Bronchial epithelial cell (primary cell): ENCODE measurements at places on chromosomes 6 and 20. TPM values are rescaled to one million over a fixed set of nuclear protein-coding genes. Genes with fewer than 3 reads are reported as not detected.

Gene TCP1
- 150 and 202 TPM in 2 replicates for total RNA-seq

Gene EYS
- 0.26 and 0.53 TPM in 2 replicates for total RNA-seq

Gene ARMH2
- total RNA-seq, result not detected in 2 replicates

Gene NDUFAF4
- total RNA-seq, result 9.5 and 11.3 TPM in 2 replicates

Gene OXT
- not detected in 2 replicates for total RNA-seq

Gene RFX6
- total RNA-seq, result not detected in 2 replicates

Gene TAGAP
- total RNA-seq, result under 0.01 TPM in 2 replicates

Gene TTK
- total RNA-seq, result 0.26 TPM in 2 replicates

Gene MCCD1
- total RNA-seq, result not detected in 2 replicates

Gene ISM1
- not detected in 2 replicates for total RNA-seq

Gene FNDC11
- 0.26 and 0.90 TPM in 2 replicates for total RNA-seq

Gene TBC1D7
- 34.4 and 44.5 TPM in 2 replicates for total RNA-seq

Gene PNPLA1
- 0.26 and 1.2 TPM in 2 replicates for total RNA-seq

Gene RNF39
- total RNA-seq, result 1.6 and 1.7 TPM in 2 replicates

Gene FOXA2
- total RNA-seq, result 5.1 and 6.8 TPM in 2 replicates

Gene DEFB125
- not detected in 2 replicates for total RNA-seq

Gene TENT5A
- total RNA-seq, result 9.2 and 15.0 TPM in 2 replicates

Gene SOX18
- not detected in 2 replicates for total RNA-seq

Gene OR2B6
- total RNA-seq, result not detected in 2 replicates

Gene DLK2
- total RNA-seq, result 4.1 and 8.2 TPM in 2 replicates

Gene PET117
- total RNA-seq, result 11.4 and 15.3 TPM in 2 replicates

Gene MAS1
- not detected in 2 replicates for total RNA-seq

Gene MYB
- under 0.01 and 0.26 TPM in 2 replicates for total RNA-seq

Gene WFDC2
- total RNA-seq, result not detected in 2 replicates

Gene PRR18
- under 0.01 TPM in 2 replicates for total RNA-seq

Gene OPRM1
- total RNA-seq, result not detected in 2 replicates

Gene UTRN
- 38.4 and 101 TPM in 2 replicates for total RNA-seq

Gene RIMS4
- not detected in 2 replicates for total RNA-seq

Gene GABRR1
- total RNA-seq, result not detected in 2 replicates
